ENCODE measurements at places on chromosomes 7 and 10. TPM values are rescaled to one million over a fixed set of nuclear protein-coding genes. Genes with fewer than 3 reads are reported as not detected.

DNA sequence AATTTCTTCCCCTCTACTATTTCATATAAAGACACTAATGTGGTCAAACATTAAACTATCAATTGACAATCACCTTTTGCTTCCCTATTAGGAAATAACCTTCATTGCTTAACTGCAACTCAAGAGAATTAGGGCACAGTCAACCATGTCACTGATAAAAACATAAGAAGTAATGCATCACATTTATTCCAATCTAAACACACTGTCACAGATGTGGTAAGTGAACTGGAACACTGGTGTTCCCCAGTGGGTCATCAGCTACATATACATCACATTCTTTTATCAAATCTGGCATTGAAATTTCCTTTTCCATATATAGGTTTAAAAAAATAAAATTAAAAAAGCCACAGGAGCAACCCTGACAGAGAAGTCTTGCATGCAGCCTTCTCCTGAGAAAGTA is 3.7 kb downstream of the TRIL start:
- no peak for DNase-seq

GRCh38 chr7:158573310-158573709 is 14.3 kb downstream of the PTPRN2 start:
- no peak for DNase-seq

DNA sequence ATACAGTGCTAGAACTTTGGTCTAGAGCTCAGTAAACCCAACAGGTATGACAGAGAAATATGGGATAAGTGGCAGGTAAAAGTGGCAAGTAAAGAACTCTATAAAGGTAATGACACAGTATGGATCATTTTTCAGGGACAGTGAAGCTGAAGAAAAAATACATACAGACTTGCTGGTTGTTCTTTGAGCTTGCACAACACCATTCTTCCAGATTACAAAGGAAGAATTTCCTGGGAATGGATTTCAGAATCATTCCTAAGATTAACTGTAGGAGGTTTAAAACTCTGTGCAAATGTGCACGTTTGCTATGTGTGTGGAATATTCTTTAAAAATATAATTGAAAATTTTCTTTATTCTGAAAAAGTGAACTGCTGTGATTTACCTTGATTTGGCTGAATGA is 36.0 kb downstream of the PHF14 start:
- DNase-seq, result no peak

DNA sequence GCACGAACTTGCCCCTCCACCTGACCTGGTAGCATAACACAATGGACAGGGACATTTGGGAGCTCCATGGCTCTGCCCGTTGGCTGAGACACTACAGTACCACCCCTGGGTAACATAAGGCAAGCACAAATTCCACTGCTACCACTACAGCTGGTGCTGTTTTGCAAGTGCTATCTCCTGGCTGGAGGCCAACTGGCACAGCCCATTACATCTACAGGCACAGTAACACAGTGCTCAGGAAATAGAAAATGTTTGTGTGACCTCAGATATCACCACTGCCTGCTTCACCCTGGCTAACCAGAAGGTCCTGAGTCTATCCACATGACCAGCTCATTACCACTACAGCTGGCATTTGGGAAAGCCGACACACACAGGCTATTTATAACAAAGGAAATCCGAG is 631.1 kb upstream of the MBL2 start:
- DNase-seq, result peak; percentile 4

ABCB1 gene
- 5.1 TPM for total RNA-seq

DGKI gene
- total RNA-seq, result 0.53 TPM

GIMAP7 gene
- total RNA-seq, result 72.0 TPM

CREM gene
- 43.8 TPM for total RNA-seq
